Activated gamma-delta T cell treated with anti-CD3 and anti-CD28 coated beads, Interleukin-2, amount 50 U/mL, for 16 hours (primary cell): ENCODE measurements at places on chromosomes 3 and 15.

DNA sequence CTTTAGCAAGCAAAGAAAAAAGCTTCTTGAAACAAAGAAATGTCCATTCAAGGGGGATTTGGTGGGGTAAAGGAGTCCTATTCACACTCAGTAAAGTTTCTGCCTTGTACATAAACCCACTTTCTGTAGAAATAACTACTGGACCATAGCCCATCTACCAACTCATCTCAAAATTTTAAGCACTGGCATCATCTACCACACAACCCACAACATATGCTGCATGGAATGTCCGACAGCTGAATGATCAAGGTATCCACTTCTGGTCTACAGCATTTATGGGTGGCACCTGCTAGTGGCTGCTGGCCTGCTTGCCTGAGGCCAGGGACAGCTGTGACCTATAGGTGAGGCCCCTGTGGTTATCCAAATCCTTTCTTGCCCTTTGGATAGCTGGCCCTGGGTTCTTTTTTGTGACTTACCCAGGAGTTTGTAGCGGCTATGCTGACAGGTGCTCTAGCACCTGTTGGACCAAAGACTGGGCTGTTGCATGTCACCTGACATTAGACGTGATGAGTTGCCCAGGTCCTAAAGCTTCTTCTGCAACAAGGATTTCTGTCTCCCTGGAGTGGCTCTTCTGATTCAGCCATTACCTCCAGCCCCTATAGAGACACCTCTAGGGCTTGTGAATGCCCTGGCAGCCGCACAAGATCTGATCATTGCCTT is 19.2 kb upstream of the MEF2A start:
- DNase-seq: no peak

DNA sequence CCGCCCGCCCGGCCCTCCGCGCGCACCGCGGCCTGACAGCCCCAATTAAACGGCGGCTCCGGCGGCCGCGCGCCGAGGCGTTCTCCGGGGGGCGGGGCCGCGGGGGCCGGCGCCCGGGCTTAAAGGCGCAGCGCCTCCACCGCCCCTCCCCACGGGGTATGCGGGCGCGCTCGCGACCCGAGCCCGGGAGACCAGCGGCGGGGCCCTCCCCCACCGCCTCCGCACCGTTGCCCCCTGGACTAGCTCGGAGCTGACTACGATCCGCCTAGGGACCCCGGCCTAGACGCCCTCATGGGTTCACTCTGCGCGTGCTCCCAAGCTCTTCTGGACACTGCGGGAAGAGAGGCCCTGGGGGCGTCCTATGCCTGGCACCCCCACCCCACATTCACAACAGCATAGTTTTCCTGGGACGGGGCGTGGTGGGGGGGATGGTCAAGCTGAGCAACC is at the start of gene DUSP7:
Gene DUSP7, minus strand, starts transcription at position 51 of the 447 bp plus-strand sequence. CDS start 205 bp downstream, outside the sequence.
- DNase-seq: peak; percentile 44

DNA sequence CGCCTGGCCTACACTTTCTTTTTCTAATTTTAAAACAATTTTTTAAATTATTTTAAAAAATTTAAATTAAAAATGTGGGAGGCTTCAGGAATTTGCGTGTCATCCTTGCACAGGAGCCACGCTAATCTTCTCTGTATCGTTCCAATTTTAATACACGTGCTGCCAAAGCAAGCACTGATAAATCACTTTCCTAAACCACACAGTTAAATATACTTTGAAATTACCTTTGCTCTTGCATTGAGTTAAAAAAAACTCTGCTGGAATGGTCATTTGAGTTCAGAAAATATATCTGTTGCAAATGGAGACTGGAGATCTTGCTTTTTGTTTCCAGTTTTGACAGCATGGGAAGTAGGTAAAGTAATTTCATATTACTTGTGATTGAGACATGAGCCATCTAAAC is 23.6 kb downstream of the GATM start:
- no peak for DNase-seq

DNA sequence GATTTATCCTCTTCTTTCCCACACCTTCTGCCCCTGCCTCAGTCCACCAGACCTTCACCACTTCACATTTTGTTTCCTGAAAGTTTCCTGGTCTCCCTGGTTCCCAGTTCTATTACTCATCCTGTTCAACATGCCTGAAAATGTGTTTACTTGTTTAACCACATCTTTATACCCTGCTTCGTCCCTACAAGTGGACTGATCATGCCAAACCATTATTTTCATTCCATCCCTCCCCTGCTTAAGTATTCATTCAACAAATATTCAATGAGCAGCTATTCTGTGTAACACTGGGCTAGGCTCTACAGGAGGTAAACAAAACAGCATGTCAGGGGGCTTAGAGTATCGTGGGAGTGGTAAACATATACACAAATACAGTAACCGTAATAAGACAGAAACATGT is 5.5 kb downstream of the MYO5A start:
- no peak for DNase-seq

GRCh38 chr3:122991236-122991985 is 36.2 kb downstream of the SEMA5B start:
- no peak for DNase-seq

- DNase-seq: no peak
These were observed 510 bp upstream of the COLQ start for GRCh38 chr3:15522016-15522415.
